Stimulated activated CD4-positive, alpha-beta T cell treated with anti-CD3 and anti-CD28 coated beads, TNF-alpha, amount 100 ng/mL, for 1 hour (primary cell): ENCODE measurements at places on chromosomes 3 and 15.

DNA sequence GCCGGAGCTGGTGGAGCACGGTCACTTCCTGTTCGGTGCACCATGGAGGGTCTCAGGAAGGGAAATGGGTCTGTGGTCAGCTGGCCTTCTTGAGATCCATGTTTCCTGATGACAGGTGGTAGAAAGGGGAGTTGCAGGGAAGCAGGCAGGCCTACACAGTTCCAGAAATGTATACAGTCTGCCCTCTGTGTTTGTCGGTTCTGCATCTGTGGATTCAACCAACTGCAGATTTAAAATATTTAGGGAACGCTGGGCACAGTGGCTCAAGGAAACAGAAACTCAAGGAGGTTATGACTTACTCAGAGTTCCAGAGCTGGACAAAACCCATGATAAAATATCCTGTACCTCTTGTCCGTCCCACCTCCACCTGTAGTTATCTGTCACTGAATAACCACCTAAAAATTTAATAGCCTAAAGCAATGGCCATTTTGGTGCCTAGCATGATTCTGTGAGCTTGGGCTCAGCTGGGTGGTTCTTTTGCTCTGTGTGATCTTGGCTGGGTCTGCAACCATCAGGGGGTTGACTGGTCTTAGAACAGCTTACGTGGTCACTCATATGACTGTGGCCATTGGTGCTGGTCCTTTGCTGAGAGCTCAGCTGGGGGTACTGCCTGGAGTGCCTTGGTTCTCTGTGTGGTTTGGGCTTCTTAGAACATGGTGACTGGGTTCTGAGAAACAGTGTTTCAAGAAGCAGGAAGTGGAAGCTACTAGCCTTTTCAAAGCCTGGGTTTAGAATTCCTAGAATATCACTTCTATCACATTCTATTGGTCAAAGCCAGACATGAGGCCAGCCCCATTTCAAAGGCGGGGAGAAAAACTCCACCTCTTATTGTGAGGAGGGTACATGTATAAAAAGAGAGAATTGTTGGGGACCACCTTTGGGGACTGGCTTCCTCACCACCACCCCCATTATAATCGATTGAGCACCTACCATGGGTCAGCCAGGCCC is 239.7 kb upstream of the BHLHE40 start:
- no peak for DNase-seq

- no peak for DNase-seq
Observed at GRCh38 chr3:15303728-15304127, 28.7 kb downstream of the SH3BP5 start.

GRCh38 chr3:95399585-95399984 is 1336.7 kb downstream of the NSUN3 start:
- no peak for DNase-seq

- DNase-seq: no peak
Observed at GRCh38 chr3:160618363-160618762, 53.0 kb upstream of the KPNA4 start.

- no peak for DNase-seq
Observed at GRCh38 chr3:12299026-12299425, 10.2 kb downstream of the PPARG start.
